Small intestine (tissue), 16 donors: ENCODE measurements at places on chromosomes 3 and 15. TPM values are rescaled to one million over a fixed set of nuclear protein-coding genes. Genes with fewer than 3 reads are reported as not detected.
A peak's percentile ranks its signal among the peaks of the same experiment; 100 is the strongest.

The TRH gene
- 0.04 TPM for polyA plus RNA-seq

The PLA1A gene
- not detected for polyA plus RNA-seq

The THRB gene
- 46.1 TPM for polyA plus RNA-seq

The RUBCN gene
- polyA plus RNA-seq: 11.0 TPM

The GOLGA6D gene
- polyA plus RNA-seq: not detected

The NLGN1 gene
- polyA plus RNA-seq: not detected

The STRA6 gene
- polyA plus RNA-seq: 0.27 TPM

The COLQ gene
- 0.81 TPM for polyA plus RNA-seq

The FETUB gene
- not detected for polyA plus RNA-seq

The PP2D1 gene
- polyA plus RNA-seq: not detected

- H3K27ac ChIP-seq: no peak overlapping the region
- no peak overlapping the region for H3K4me3 ChIP-seq
- no peaks in the 10 kb centered on the region for H3K27me3 ChIP-seq
- no peaks in the 10 kb centered on the region for H3K4me1 ChIP-seq
These were observed 58.1 kb upstream of the MYRIP start for GRCh38 chr3:39751286-39751685.

GRCh38 chr3:50396502-50396901 lies 37.2 kb upstream of the TMEM115 start:
- H3K36me3 ChIP-seq: no peaks in the 10 kb centered on the region
- H3K27ac ChIP-seq: no peak overlapping the region
- peaks cover 3% of the 10 kb centered on the region for H3K4me1 ChIP-seq
- DNase-seq: no peak

DNA sequence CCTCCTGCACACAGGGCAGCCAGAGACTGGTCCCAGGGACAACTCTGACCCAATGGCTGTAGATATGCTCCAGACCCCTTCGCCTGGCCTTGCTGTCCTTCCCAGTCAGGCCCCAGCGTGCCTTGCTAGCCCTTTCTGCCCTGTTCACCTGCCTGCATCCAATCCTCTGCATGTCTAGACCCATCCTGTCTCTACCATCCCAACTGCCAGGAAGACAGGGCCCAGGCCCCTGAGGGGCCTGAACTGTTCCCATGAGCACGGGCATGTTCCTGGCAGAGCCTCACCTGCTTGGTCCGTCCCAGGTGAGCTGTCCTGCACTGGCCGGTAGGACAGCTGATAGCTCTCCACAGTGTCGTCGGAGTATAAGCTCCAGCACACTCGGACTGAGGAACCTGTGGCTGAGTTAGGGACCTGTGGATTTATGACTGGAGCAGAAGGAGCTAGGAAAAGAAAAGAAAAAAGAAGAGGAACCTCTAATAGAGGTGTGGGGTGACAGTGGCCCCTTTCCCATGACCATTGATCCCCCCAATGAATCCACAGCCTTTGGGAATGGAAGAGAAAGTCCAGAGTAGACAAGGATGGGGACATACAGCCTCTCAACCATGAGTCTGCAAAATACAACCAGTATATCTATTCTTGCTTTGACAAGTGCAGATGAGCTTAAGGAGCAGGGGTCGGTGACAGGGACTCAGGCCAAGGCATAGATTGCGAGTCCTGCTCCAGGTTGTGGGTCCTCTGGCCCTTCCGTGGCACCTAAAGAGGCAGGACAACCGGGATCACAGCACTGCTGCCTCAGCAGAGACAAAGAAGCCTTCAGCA lies 33.9 kb downstream of the FSD2 start:
- DNase-seq: no peak
- H3K27me3 ChIP-seq: no peaks in the 10 kb centered on the region
- H3K36me3 ChIP-seq: no peaks in the 10 kb centered on the region
- no peak overlapping the region for H3K27ac ChIP-seq
- no peak overlapping the region for H3K4me3 ChIP-seq

- H3K27me3 ChIP-seq: no peaks in the 10 kb centered on the region
- DNase-seq: peak; percentile 25
- H3K4me3 ChIP-seq: no peak overlapping the region
- no peak overlapping the region for H3K27ac ChIP-seq
These were observed 171.8 kb downstream of the WDR76 start for GRCh38 chr15:43998607-43999006.

DNA sequence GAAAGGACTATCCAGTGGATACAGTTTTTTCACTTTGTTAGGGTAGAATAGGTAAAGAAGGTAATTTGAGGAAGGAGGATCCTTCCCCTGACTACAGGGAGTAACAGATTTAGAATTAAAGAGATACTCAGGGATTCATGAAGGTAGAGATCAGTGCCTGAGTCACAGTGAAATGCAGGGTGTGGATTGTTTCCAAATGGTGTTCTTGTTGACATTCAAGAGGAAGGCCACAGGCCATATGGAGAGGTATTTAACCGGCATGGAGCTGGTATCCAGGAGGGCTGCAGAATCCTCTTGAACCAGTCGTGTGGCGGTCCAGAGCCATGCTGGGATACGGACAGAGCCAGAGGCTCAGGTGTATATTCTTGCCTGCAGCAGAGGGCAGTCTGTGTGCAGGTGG lies 28.2 kb downstream of the GYG1 start:
- DNase-seq: no peak
- no peaks in the 10 kb centered on the region for H3K36me3 ChIP-seq
- no peaks in the 10 kb centered on the region for H3K4me1 ChIP-seq

GRCh38 chr15:67433495-67434099 lies 87.3 kb upstream of the C15orf61 start:
- no peak overlapping the region for H3K27ac ChIP-seq
- H3K4me3 ChIP-seq: no peak overlapping the region
- no peaks in the 10 kb centered on the region for H3K4me1 ChIP-seq
- H3K27me3 ChIP-seq: no peaks in the 10 kb centered on the region

DNA sequence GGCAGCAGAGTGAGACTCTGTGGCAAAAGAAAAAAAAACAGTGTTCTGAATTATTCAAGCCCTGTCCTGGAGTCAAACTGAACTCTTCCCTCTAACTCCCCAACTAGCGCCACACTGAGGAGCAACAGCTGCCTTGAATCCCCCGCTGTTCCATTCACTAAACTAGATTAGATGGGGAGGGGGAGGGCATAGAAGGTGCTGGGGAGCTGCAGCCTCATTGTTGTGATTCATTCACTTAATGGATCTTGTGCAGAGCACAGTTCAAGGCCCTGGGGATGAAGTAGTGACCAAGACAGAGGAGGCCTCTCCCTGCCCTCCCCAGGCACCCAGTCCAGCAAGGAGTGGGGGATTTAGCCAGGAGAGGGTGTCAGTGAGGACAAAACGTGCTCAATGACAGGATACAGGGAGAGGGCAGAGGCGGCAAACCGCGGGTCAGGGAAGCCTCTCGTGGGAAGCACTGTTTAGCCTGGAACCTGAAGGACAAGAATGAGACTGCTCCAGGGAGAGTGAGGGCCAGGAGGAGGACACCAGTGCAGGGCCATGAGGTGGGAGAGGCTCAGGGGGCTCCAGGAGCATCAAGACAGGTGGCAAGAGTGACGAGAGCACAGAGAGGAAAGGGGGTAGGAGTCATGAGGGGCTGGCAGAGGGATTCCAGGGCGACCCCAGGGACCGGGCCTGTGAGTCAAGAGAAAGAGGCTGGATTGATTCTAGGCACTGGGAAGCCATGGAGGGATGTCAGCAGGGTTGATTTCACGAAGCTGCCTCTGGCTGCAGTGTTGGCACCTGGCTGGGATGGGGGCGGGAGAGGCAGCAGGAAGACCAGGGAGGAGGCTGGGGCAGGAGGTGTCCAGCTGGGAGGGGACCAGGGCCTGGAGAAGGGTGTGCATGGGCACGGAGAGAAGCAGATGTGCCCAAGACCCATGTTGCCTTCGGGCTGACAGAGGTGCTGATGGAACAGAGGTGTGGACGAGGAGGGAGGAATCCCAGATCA lies 31.4 kb downstream of the ALS2CL start:
- H3K27me3 ChIP-seq: no peaks in the 10 kb centered on the region
- no peaks in the 10 kb centered on the region for H3K36me3 ChIP-seq
- H3K27ac ChIP-seq: no peak overlapping the region
- no peak for DNase-seq
- peaks cover 7% of the 10 kb centered on the region for H3K4me1 ChIP-seq

GRCh38 chr3:187403768-187404288 lies 35.6 kb downstream of the RTP4 start:
- DNase-seq: peak; percentile 26
- no peak overlapping the region for H3K4me3 ChIP-seq
- H3K27ac ChIP-seq: no peak overlapping the region
- H3K36me3 ChIP-seq: no peaks in the 10 kb centered on the region
- H3K4me1 ChIP-seq: no peaks in the 10 kb centered on the region
- no peaks in the 10 kb centered on the region for H3K27me3 ChIP-seq

- H3K27me3 ChIP-seq: no peaks in the 10 kb centered on the region
- H3K4me1 ChIP-seq: no peaks in the 10 kb centered on the region
- no peak overlapping the region for H3K27ac ChIP-seq
- no peak for DNase-seq
These were observed 97.2 kb downstream of the DGKG start for GRCh38 chr3:186264608-186265400.

- H3K4me3 ChIP-seq: no peak overlapping the region
- H3K27me3 ChIP-seq: no peaks in the 10 kb centered on the region
- no peak overlapping the region for H3K27ac ChIP-seq
- no peak for DNase-seq
These were observed 40.9 kb upstream of the LDHAL6B start for GRCh38 chr15:59165726-59166125.

DNA sequence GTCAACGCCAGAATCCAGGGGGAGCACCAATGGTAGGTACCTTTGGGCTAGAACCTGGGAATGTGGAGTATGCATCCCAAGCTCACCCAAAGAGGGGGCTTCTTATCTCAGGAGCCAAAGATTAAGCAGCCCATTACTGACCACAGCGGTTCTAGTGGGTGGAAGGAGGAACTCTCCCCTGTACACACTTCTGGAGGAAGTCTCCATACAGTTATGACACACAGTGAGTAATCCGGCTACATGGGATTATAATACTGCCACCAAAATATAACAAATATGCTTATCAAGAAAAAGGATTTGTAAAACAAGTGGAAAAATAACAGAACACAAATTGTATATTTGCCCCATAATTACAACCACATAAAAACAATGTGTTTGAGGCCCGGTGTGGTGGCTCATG lies 8.4 kb downstream of the MYO1E start:
- no peaks in the 10 kb centered on the region for H3K4me1 ChIP-seq
- no peak for DNase-seq
- no peak overlapping the region for H3K27ac ChIP-seq
- H3K27me3 ChIP-seq: no peaks in the 10 kb centered on the region

DNA sequence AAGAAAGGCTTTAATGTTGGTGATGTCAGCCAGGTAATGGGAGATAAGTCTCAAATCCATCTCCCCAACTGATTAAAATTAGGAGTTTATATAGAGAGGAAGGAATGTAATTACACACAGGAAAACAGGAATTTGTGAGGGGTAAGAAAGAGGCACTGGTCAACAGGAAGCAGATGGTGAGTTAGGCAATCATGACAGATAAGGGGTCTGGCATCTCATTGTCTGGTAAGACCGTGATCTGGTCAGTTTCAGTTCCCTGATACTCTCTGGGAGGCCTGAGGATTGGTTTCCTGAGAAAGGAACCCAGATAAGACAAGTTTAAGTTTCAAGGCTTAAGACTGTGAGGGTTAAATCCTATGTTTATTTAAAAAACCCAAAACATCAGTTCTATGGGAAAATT lies 414.7 kb upstream of the ARRDC4 start:
- H3K27ac ChIP-seq: no peak overlapping the region
- H3K27me3 ChIP-seq: no peaks in the 10 kb centered on the region
- no peaks in the 10 kb centered on the region for H3K4me1 ChIP-seq
- no peaks in the 10 kb centered on the region for H3K36me3 ChIP-seq
- DNase-seq: no peak

DNA sequence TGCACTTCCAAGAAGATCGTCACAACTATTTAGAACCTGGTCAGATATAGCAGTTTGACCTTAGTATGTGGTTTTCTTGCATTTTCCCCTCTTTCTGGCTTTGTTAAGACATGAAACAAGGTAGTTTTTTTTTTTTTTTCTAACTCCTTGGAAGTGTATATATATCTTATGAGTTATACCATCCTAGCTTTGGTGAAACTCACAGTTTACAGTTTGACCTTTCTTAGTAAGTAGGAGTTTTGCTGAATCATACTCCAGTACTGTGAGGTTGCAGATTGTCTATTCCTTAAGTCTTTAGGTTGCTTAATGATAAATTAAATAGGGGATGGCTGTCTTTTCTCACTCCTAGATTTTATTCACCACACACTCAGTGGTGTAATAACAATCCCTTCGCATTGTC lies 325.0 kb downstream of the RBMS3 start:
- no peaks in the 10 kb centered on the region for H3K36me3 ChIP-seq
- no peak for DNase-seq
- no peak overlapping the region for H3K4me3 ChIP-seq

DNA sequence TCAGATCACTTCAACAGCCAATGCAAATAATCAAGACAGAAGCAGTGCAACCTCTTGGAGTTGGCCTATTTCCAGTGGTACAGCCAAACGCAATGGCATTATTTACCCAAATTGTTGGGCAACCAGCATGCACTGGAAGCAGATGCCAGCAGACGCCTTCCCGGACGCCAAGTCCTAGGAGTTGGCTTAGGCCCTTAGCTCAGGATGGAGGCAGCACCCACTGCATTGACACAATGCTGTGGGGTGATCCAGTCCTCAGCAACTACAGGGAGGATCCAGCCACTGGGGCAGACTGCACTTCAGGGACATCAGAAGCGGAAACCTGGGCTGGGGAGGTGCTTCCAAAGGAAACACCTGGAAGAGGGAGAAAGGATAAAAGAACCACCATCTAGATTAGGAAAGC lies 290.4 kb downstream of the FAM43A start:
- H3K27me3 ChIP-seq: peaks cover 5% of the 10 kb centered on the region
- no peaks in the 10 kb centered on the region for H3K36me3 ChIP-seq
- no peak overlapping the region for H3K4me3 ChIP-seq

- peak; percentile 41 for DNase-seq
- no peaks in the 10 kb centered on the region for H3K27me3 ChIP-seq
- H3K4me3 ChIP-seq: no peak overlapping the region
- no peaks in the 10 kb centered on the region for H3K36me3 ChIP-seq
- H3K27ac ChIP-seq: no peak overlapping the region
These were observed 254.1 kb upstream of the SATB1 start for GRCh38 chr3:18679238-18679637.
